Gastrocnemius medialis (tissue), 4 donors: ENCODE measurements at places on chromosomes 3 and 15. TPM values are rescaled to one million over a fixed set of nuclear protein-coding genes. Genes with fewer than 3 reads are reported as not detected.

GRCh38 chr3:122576174-122576940, 1.1 kb upstream of the PARP15 start:
- H3K36me3 ChIP-seq = peaks cover 15% of the 10 kb centered on the region
- peaks cover 18% of the 10 kb centered on the region for H3K4me1 ChIP-seq
- no peaks in the 10 kb centered on the region for H3K27me3 ChIP-seq
- peak overlapping the region; percentile 67 for H3K27ac ChIP-seq
- DNase-seq = no peak

DNA sequence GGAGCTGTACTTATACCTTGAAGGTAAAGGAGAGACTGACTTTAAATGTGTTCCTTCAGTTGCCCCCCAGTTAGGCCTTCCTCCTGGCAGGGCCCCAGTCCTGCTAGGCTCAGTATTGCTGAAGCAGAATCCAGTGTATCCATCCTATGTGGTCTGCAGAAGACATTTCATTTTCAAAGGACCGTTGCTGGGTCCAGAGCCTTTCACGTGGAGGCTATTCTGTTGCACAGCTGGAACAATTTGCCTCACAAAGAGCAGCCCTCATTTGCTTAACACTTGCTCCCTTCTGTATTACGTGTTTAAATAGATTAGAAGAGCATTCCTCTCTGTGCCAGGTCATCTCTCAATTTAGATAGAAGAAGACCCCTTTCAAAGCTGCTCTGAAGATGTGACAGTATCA, 78.9 kb upstream of the CFAP20DC start:
- H3K4me3 ChIP-seq = no peak overlapping the region
- no peaks in the 10 kb centered on the region for H3K27me3 ChIP-seq
- no peaks in the 10 kb centered on the region for H3K4me1 ChIP-seq
- no peak overlapping the region for H3K27ac ChIP-seq

GRCh38 chr3:129045675-129046036, 14.9 kb upstream of the GP9 start:
- H3K27ac ChIP-seq = no peak overlapping the region
- H3K36me3 ChIP-seq = no peaks in the 10 kb centered on the region
- no peaks in the 10 kb centered on the region for H3K4me1 ChIP-seq

GRCh38 chr3:151403246-151403645, 18.7 kb upstream of the P2RY12 start:
- H3K27ac ChIP-seq = no peak overlapping the region
- no peaks in the 10 kb centered on the region for H3K36me3 ChIP-seq
- DNase-seq = no peak
- H3K27me3 ChIP-seq = no peaks in the 10 kb centered on the region
- H3K4me1 ChIP-seq = no peaks in the 10 kb centered on the region

DNA sequence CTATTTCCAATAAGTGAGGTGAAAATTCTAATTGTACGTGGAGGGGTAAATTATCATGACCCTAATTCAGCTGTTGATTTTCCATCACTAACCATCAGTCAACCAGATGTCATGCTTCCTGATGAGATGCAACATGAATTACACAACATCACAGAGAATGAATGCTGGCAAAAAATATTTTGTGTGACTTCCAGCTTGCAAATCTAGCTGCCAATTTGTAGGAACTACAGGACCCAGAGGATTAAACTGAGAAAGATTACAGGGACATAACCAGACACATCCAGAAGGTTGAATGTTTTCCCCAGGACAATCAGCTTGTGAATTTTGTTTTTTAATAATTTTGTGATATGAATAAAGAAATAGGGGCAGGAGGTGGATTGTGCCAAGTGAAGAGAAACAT, 349.0 kb upstream of the ATP10A start:
- no peaks in the 10 kb centered on the region for H3K4me1 ChIP-seq
- no peaks in the 10 kb centered on the region for H3K27me3 ChIP-seq
- no peak for DNase-seq
- no peak overlapping the region for H3K4me3 ChIP-seq
- no peaks in the 10 kb centered on the region for H3K36me3 ChIP-seq

GRCh38 chr15:90201944-90202375, 830 bp downstream of the SEMA4B start:
- H3K36me3 ChIP-seq = no peaks in the 10 kb centered on the region
- no peaks in the 10 kb centered on the region for H3K27me3 ChIP-seq
- H3K4me3 ChIP-seq = peak overlapping the region; percentile 77
- no peak overlapping the region for H3K27ac ChIP-seq
- peaks cover 13% of the 10 kb centered on the region for H3K4me1 ChIP-seq

The MFGE8 gene
- total RNA-seq = 430 TPM

The ZIC4 gene
- total RNA-seq = 0.47 TPM

The MCF2L2 gene
- total RNA-seq = 0.61 TPM

The CASR gene
- total RNA-seq = not detected
